GM12864 (cell line): ENCODE measurements at places on chromosomes 12 and 14.

GRCh38 chr14:94775871-94776210 is 5.9 kb upstream of the GSC start:
- DNase-seq: no peak

- no peak for DNase-seq
Measured at GRCh38 chr12:117889098-117889497, 79.7 kb downstream of the KSR2 start.

DNA sequence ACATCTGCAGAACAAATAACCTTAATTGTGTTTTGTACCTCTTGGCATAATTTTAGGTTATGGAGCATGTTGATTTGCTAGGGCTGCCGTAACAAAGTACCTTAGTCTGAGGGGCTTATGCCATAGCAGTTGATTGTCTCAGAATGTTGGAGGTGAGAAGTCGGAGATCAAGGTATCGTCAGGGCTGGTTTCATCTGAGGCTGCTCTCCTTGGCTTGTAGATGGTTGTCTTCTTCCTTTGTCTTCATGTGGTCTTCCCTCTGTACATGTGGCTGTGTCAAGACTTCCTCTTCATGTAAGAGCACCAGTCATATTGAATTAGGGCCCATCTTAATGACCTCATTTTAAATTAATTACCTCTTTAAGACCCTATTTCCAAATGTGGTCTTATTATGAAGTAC is 64.4 kb upstream of the PTHLH start:
- DNase-seq: no peak

DNA sequence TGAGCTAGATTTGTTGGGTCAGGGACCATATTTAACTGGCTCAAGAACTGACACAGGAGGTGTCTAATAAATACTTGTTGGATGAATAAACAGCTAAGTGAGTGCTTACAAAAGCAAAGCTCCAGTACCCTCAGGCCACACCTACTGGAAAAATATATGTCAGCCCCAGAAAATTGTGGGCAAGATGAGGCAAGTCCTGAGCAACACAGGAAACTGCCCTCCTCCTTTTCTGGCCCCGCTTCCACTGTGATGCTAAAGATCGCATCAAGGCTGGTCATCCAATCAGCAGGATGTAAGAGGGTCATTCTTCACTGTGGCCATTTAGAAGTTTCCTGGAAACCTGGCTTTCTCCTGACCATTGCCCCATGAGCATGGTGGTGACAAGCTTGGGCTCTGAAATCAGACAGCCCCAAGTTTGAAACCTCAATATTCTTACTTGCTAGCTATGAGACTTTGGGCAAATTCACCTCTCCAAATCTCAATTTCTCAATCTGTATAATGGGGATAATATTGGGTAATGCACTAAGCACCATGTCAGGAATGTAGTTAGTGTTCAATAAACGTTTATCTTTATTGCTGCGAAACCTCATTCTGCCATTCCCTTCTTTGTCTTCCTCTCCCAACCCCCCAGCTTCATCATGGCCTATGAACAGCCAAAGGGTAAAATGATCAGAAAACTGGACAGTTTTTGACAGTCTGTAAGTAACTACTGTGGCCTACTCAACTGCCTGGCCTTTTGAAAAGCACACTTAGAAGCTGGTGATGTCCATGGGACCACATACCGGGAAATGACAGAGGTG is 139.3 kb upstream of the PZP start:
- DNase-seq: no peak

DNA sequence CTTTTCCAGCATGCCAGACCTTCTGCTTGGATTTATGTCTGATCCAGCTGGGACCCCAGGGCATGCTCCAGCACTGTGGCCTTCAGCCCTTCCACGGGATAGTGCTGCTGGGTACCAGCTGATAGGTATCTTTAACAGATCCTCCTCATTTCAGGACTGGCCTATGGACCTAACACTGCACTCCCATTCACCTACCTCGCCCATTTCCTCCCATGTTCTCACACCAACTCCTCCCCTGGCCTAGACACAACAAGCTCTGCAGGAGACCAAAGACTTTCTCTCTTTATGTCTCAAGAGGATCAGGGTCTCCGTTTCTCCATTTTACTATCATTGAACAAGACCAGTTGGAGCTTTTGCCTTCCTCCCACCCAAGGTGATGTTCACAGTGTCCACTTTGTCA is 140.0 kb upstream of the TMCC3 start:
- DNase-seq: no peak

- no peak for DNase-seq
Measured at GRCh38 chr14:95196268-95196667, 38.9 kb upstream of the DICER1 start.

DNA sequence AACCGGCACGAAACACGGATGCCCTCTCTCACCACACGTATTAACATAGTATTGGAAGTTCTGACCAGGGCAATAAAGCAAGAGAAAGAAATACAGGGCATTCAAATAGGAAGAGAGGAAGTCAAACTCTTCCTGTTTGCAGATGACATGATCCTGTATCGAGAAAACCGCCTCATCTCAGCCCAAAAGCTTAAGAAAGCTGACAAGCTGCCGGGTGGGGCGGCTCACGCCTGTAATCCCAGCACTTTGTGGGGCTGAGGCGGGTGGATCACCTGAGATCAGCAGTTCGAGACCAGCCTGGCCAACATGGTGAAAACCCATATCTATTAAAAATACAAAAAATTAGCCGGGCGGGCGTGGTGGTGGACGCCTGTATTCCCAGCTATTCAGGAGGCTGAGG is 17.7 kb downstream of the OR6S1 start:
- no peak for DNase-seq

- DNase-seq: no peak
Measured at GRCh38 chr12:108597559-108598471, at the start of gene TMEM119. TSS of gene TMEM119 (minus strand) at chr12:108598084. CDS start at chr12:108592383, 5,701 bp downstream.

DNA sequence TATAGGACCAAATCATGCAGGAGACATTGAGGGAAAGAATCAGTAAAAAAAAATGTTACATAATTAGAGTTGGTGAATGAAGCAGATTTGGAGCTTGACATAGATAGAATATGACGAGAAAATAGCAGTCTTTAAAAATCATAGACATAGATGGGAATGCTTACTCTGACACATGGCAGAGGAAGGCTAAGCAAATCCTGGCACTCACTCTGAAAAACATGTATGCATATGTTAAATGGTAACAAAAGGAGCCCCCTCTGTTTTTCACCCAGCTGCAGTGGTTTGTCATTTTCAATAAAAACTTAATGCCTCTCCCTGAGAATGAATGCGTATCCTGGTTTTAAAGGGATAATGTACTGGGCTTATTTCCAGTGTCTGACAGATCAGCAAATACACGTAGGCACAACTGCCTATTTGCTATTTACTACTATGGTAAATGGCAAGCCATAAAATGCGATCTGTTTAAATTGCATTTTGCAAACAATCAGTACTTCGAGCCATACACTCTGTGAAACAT is 561.2 kb upstream of the SEL1L start:
- no peak for DNase-seq
